ENCODE measurements at places on chromosomes 5 and 9.

- DNase-seq, result no peak
Observed at GRCh38 chr9:87490225-87490624, 7.4 kb upstream of the DAPK1 start.

GRCh38 chr9:134617836-134618162, 23.8 kb upstream of the COL5A1 start:
- DNase-seq, result no peak

GRCh38 chr9:37466037-37466709, 923 bp upstream of the ZBTB5 start:
- DNase-seq, result peak; percentile 54

GRCh38 chr9:30235068-30235467, 2149.4 kb upstream of the ACO1 start:
- no peak for DNase-seq

DNA sequence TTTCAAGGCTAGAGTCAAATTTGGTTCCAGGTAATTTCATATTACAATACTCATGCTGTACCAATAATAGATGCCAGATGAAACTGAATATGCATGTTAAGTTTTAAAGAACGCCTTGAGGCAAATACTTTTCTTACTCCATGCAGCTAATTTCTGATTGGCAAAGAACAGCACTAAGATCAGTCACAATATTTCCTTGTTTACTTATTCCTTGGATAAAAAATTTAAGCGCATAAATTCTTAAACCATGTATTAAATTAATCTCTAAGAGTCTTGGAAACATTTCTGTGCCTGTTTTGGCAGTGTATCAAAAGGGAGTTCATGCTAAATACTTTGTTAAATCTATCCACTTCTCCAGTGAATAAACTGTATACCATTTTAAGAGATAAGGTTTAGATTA, 173.5 kb downstream of the SLC12A2 start:
- DNase-seq, result no peak

DNA sequence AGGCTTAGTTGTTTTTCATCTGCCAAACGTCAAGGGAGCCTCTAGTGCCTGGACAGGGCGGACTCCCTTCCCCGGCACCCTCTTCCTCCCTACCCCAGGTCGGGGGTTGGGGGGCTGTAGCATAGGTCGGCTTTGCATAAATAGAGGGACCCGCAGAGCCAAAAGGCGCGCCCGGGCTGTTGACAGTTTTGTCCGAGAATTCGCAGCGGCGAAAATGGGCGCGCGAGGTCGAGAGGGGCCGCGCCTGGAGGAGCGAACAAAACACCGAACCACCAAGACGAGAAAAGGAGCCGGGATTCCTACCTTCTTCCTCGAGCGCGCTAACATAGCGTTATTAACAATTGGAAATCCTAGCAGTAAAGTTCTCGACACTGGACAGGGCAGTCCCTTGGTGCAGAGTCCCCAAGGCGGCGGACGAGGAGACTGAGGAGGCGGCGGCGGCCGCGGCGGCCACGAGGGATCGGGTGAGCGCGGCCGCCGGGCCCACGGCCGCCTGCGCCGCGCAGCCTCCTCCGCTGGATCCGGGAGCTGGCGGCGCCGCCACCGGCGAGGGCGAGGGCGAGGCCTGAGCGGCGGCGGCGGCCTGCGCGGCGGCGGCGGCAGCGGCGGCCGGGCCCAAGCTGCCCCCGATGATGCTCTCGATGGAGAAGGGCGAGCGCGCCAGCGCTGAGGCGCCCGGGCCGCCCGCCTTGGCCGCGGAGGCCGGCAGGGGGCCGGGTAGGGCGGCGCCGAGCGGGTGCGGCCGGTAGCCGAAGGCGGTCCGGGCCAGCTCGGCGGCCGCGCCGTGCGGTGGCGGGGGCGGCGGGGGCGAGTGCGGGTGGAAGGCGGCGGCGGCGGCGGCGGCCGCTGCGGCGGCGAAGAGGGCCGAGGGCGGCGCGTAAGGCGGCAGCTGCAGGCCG, 1.7 kb downstream of the FOXD1 start:
- DNase-seq, result peak; percentile 31

- no peak for DNase-seq
Observed at GRCh38 chr9:92774274-92774673, 9.6 kb upstream of the BICD2 start.

- no peak for DNase-seq
Observed at GRCh38 chr9:115590011-115590410, 472.1 kb upstream of the TNC start.
